Muscle of leg (tissue), 16 donors: ENCODE measurements at places on chromosomes 1 and 21. TPM values are rescaled to one million over a fixed set of nuclear protein-coding genes. Genes with fewer than 3 reads are reported as not detected.

- DNase-seq, result no peak
Observed at GRCh38 chr1:51215169-51215568, 20.9 kb upstream of the RNF11 start.

- DNase-seq, result no peak
Observed at GRCh38 chr1:27368869-27369582, 2.3 kb upstream of the MAP3K6 start.

- DNase-seq, result no peak
Observed at GRCh38 chr1:46041551-46041950, 90.9 kb downstream of the PIK3R3 start.

GRCh38 chr1:108814343-108815125 lies 42.4 kb downstream of the AKNAD1 start:
- DNase-seq, result peak; percentile 83

- no peak for DNase-seq
Observed at GRCh38 chr21:44992608-44993031, 52.8 kb downstream of the SLX9 start.

- peak; percentile 82 for DNase-seq
Observed at GRCh38 chr1:27001570-27002360, 8.3 kb downstream of the TRNP1 start.

DNA sequence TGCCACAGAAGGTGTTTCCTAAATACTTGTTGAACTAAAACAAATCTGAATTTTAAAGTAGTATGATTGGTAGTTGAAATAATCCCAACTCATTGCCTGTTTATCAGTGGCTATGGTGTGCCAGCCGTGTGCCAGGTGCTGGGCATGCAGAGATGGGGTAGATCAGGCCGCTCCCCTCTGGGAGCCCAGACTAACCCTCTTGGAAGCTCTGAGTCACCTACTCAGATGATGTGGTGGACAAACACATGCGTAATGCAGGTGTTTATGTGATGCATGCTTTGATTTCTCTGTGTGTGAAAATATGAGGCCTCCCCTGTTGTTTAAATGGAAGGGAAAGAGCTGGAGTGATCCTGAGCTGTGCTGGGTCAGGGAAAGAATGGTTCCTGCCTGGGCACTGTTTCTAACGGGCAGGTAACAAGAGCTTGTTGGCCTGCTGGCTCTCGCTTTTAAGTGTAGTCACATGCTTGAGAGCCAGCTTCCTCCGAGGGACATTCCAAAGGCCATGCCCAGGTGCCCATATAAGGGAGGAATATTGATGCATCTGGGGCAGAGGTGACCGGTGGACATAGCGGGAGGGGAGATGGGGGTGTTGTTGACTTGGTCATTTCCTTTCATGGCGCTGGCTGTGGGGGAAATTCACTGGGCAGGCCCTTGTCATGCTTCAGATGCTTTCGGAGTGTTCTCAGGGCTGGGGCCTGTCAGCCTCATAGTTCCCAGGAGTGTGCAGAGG lies 10.2 kb downstream of the MFN2 start:
- no peak for DNase-seq

GRCh38 chr1:180544050-180544449 lies 14.7 kb upstream of the OVAAL start:
- DNase-seq, result no peak

GRCh38 chr1:161099090-161099802 lies 1.1 kb downstream of the KLHDC9 start:
- no peak for DNase-seq

- peak; percentile 44 for DNase-seq
Observed at GRCh38 chr21:17736072-17736471, 83.1 kb downstream of the C21orf91 start.

DNA sequence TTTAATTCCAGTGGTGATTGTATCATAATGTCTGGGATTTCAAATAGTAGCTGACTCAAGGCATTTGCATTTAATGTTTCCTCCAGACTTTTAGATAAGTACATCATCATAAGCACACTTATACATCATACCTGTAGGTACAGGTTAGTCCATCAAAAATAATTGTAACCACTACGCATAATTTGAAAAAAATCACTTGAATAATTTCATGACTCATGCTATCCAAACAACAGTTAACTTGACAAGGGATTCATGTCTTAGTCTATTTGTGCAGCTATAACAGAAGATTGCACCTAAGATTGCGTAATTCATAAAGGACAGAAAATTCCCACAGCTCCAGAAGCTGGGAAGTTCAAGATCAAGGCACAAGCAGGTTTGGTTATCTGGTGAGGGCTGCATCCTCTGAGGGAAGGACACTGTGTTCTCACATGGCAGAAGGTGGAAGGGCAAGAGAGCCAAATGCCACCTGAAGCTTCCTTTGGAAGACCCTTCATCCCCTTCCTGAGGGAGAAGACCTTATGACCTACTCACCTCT lies 801.7 kb upstream of the BRINP3 start:
- no peak for DNase-seq

DNA sequence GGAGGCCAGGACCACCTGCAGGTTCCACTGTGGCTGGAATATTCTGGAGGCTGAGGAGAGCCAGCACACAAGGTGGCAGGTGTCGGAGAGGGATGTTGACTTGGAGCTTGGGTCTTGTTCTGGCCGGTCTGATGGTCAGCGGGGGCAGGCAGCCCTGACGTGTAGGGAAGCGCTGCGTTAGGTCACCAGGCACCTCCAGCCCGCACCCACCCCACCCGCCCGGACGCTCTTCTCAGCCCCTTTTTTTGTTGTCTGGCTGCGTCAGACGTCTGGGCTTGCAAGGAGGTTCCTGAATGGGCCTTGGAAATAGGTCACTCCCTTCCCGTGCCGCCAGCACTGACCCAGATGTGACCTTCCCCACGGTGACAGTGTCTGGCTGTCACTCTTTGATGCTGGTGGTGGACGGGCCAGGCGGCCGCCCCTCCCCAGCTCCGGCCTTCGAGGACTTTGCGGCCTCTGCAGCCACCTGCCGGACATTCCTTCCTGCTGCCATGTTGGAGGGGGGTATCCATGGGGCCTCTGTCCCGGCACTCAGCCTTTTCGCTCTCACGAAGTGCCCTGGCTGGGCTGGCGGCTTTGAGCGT lies 30.1 kb downstream of the SPSB1 start:
- DNase-seq, result no peak

- no peak for DNase-seq
Observed at GRCh38 chr1:161313554-161314200, 504 bp upstream of the SDHC start.

GRCh38 chr1:155834296-155834926 lies 22.6 kb downstream of the GON4L start:
- no peak for DNase-seq

DNA sequence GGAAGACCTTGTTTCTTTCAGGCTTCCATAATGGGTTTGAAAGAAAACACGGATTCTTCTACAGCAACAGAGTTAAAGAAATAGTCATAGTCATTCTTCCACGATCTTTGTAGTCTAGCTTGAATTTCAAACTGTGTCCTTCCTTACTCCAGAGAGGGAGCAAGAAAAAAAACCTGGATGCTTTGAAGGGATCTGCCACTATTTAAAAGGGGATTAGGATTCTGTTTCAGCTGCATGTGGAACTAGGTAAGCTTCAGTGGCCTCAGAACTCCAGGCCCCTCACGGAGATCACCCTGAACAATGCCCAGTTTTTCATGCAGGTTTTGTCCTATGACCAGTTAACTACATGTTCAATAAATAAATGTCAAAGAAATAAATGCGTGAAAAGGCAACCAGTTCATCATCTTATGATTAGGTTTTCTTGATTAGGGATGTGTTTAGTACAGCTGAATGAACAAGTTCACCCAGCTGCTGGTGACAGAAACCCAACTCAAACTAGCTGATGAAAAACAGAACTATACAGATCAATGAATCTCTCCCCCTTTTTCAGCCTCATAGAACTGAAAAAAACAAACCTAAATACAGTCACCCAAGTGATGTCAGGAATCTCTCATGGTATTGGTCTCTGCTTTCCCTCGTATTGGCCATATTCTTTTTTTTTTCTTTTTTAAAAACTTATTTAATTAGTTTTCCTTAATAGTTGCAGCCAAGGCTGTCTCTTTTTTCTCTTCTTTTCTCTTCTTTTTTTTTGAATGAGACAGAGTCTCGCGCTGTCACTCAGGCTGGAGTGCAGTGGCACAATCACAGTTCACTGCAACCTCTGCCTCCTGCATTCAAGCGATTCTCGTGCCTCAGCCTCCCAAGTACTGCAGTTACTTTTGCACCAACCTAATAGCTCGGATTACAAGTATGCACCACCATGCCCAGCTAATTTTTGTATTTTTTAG lies 14.6 kb upstream of the MPZL1 start:
- DNase-seq, result no peak

- no peak for DNase-seq
Observed at GRCh38 chr1:12447849-12448312, 170.1 kb downstream of the DHRS3 start.

DNA sequence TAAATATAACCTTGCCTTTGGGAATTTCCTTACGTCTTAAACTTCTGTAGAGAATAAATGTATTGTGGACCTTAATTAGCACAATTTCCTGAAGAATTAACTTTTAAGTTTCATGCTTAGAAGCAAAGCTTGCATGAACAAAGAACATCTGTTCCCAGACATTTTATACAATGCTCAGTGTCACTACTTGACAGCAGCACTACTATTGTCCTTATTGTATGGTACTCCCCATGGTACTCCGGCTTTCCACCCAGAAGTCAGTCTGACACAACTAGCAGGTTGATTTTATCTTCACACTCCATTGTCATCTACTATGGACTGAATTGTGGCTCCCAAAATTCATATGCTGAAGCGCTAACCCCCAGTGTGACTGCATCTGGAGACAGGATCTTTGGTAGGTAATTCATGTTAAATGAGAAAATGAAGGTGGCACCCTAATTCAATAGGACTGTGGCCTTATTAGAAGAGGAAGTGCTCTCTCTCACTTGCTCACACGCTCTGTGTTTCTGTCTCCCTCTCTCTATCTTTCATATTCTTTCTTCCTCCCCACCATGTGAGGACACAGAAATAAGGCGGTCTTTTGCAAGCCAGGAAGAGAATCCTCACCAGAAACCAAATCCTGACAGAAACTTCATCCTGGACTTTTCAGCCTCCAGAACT lies 10.7 kb upstream of the OR2B11 start:
- DNase-seq, result no peak

GRCh38 chr1:166031932-166032571 lies 134.7 kb downstream of the FAM78B start:
- no peak for DNase-seq

- DNase-seq, result peak; percentile 25
Observed at GRCh38 chr1:90133133-90133532, 138.2 kb downstream of the ZNF326 start.

DNA sequence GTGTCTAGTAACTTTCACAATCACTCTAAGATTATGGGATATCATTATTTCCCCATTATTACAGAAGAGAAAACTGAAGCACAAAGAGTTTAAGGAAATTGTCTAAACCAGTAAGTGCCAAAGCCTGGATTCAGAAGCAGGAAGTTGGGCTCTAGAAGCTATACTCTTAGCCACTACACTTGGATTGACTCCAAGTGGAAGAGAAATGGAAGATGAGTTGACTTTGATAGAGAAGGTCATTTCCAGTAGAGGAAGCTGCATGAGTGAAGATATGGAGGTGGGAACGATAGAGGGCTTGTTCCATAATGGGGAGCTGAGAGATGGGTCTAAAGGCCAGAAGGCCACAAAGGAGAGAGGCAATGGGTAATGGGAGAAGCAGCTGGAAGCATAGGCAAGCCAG lies 11.7 kb upstream of the TDRD10 start:
- peak; percentile 43 for DNase-seq

GRCh38 chr1:30305519-30305918 lies 417.9 kb downstream of the MATN1 start:
- no peak for DNase-seq

DNA sequence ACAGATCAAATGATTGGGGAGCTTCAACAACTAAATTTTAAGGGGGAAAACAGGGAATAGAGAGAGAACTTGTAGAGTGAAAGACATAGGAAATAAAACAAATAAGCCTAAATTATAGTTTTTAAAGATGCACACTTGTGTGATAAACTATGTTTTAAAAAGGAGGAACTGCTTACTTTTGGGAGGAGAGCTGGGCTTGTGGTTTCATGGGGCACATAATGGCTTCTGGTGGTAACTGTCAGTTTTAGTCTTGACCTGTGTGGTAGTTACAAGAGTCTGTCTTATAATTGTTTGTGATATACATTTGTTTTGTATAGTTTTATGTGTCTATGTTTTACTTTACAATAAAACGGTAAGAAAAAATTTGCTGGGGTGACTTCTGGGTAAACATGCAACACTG lies 165.3 kb downstream of the COL24A1 start:
- DNase-seq, result no peak

GRCh38 chr1:20361805-20362381 lies 71.2 kb downstream of the VWA5B1 start:
- peak; percentile 45 for DNase-seq

DNA sequence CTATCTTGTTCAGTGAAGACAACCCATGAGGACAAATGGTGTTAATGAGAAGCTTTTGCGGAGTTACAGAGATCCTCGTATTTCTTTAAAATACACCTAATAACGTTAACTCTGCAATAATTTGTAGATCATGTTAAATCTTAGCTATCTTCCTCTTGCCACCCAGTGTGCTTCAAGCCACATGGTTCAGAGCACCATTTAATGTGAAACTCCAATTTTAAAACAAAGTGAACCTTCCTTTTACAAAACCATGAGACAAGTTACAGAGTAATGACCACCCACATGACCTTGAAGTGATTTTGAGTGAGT lies 1.7 kb upstream of the KCNE2 start:
- DNase-seq, result no peak

- DNase-seq, result no peak
Observed at GRCh38 chr1:200081969-200082245, 54.4 kb downstream of the NR5A2 start.

GRCh38 chr21:38921511-38922251 lies 116.0 kb downstream of the ETS2 start:
- no peak for DNase-seq

Gene VHLL
- polyA plus RNA-seq, result not detected

Gene UMODL1
- not detected for polyA plus RNA-seq

Gene GPR157
- 1.2 TPM for polyA plus RNA-seq

Gene CDA
- 0.43 TPM for polyA plus RNA-seq

Gene KCNE2
- polyA plus RNA-seq, result 0.67 TPM

Gene PTGS2
- polyA plus RNA-seq, result 1.5 TPM

Gene PALMD
- 84.2 TPM for polyA plus RNA-seq

Gene TDRD10
- polyA plus RNA-seq, result 1.9 TPM

Gene FCRL1
- not detected for polyA plus RNA-seq

Gene SPRR5
- polyA plus RNA-seq, result not detected

Gene KRTAP12-2
- not detected for polyA plus RNA-seq

Gene MRAP
- polyA plus RNA-seq, result not detected

Gene PAQR6
- polyA plus RNA-seq, result 5.6 TPM

Gene FAM163A
- polyA plus RNA-seq, result 0.86 TPM

Gene KIF26B
- polyA plus RNA-seq, result 1.0 TPM
